ENCODE measurements at places on chromosomes 12 and 14. TPM values are rescaled to one million over a fixed set of nuclear protein-coding genes. Genes with fewer than 3 reads are reported as not detected.

B3GNT4 gene
- total RNA-seq = 0.53 TPM

OR4Q2 gene
- not detected for total RNA-seq

CLEC14A gene
- not detected for total RNA-seq

IRAK3 gene
- 1.6 TPM for total RNA-seq

ACOT6 gene
- not detected for total RNA-seq

DEPDC4 gene
- total RNA-seq = 2.1 TPM

LTBR gene
- total RNA-seq = 60.6 TPM

Data from bronchial epithelial cell (primary cell).